Brain microvascular endothelial cell (primary cell): ENCODE measurements at places on chromosomes 12 and 14.

GRCh38 chr12:95918194-95918993 is 24.0 kb downstream of the CCDC38 start:
- DNase-seq = peak; percentile 53

GRCh38 chr14:61355892-61356325 is 34.5 kb downstream of the PRKCH start:
- peak; percentile 69 for DNase-seq

DNA sequence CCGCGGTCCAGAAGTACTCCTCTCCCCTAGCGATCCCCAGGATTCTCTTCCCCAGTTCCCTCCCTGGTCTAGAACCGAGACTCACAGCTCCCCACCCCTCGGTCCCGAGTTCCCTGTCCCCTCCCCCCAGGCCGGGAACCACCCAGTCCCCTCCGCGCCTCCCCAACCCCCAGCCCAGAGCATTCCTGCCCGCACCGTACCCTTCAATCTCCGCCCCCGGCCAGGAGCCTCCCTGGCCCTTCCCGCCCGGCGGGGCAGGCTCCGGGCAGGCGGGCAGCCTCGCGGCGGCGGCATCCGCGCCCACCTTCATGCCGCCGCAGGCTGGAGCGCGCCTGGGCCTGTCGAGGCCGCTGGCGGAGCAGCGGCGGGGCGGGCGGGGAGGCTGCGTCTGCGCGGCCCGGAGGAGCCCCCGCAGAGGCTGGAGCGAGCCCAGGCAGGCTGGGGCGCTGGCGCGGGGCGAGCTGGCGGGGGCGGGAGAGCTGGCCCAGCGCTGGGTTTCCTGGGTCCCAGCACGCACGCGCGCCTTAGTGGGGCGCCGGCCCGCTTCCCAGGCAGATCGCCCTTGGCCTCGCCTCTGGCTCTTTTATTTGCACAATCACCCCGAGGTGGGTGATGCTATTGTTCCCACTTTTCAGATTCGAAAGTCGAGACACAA is 22.2 kb upstream of the GPR132 start:
- peak; percentile 16 for DNase-seq

GRCh38 chr14:84874436-84874835 is 655.5 kb upstream of the FLRT2 start:
- no peak for DNase-seq

DNA sequence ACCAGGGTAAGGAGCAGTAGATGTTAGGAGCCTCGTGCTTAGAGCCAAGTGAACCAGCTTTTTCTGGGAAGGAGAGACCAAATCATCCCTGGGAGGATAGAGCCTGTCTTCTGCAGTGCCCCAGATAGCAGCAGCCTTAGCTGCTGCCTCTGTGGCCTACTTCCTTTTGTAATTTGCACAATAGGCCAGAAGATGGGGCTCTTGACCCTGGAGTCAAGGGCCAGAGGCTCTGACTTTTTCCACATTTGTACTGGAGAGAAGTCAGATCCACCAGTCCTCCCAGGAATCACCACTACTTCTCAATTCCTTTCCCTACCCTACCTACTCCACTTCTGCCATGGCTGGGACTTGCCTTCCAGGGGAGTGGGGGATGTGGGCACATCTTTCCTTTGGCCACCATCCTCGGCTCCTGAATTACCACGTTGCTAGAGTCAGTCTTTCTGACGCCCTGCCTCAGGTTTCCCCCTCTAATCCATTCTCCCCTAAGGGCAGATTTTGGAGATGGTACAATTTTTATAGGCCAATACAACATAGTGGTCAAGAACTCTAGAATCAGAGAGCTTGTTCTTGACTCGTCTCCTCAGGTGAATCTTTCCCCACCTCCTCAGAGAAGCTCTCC is 3.3 kb upstream of the SLC4A8 start:
- peak; percentile 45 for DNase-seq

- DNase-seq = no peak
Observed at GRCh38 chr14:75049731-75050201, 1.5 kb downstream of the MLH3 start.

DNA sequence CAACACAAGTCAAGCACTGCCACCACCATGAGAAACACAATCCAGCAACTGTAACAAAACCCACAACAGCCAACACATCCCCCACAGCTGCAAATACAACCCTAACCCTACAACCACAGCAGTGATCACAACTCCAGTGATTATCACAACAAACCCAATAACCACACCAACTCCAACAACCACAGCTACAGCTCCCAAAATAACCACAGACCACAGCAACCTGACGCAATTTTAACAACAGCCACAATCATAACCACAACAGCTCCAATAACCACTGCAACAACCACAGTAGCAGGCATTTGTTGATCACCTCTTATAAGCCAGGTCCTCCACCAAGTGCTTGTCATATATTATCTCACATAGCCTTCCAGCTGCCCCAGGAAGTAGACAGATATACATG is 42.2 kb upstream of the FAM181A start:
- no peak for DNase-seq

- no peak for DNase-seq
Observed at GRCh38 chr12:14689996-14690395, 6.4 kb downstream of the GUCY2C start.

DNA sequence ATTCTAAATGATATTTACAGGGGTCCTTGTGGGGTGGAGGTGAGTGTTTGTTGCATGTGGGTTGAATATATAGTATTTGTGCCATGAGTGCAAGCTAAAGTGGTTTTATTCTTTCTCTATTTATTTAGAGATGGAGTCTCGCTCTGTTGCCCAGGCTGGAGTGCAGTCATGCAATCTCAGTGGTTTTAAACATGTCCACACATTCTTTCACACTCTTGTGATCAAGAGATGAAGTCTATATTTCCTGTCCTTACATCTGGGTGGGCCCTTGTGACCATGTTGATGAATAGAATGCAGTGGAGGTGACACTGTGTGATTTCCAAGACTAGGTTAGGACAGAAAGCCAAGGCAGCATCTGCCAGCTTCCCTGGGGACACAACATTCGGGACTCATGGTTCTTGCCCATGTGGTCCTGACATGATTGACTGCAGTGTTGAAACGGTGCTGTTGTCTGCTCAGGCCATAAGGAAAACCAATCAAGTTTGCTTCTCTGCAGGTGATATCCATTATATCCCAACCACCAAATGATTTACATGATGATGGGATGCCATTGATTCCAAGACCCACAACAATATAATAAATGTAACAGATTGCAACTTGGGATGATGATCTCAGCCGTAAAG is 172.6 kb downstream of the SUDS3 start:
- no peak for DNase-seq

GRCh38 chr12:31591380-31591901 is 505 bp upstream of the DENND5B start:
- no peak for DNase-seq

GRCh38 chr12:69527506-69528272 is 57.5 kb downstream of the FRS2 start:
- DNase-seq = peak; percentile 60

DNA sequence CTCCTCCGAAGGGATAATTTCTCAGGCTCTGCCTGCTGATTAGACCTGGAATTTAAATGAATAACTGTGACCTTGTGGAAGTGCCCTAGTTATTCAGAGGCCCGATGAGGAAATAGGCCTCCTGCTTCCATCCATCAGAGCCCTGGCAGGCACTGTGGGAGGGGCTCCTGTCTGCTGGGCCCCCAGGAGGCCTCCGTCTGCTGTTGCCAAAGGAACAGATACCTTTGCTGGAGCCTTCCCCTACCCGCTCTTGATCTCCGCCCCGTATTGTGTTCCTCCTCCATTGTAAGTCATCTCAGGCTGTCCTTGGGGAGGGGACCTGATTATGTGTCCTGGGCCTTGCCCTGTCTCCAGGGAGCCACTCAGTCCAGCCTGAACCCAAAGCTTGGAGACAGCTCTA is 112.3 kb downstream of the NRXN3 start:
- no peak for DNase-seq

GRCh38 chr14:32469388-32470160 is 140.5 kb downstream of the AKAP6 start:
- no peak for DNase-seq

- no peak for DNase-seq
Observed at GRCh38 chr12:107973950-107974349, 155.1 kb upstream of the WSCD2 start.

- DNase-seq = no peak
Observed at GRCh38 chr12:800401-800800, 48.0 kb downstream of the WNK1 start.

GRCh38 chr14:54815515-54815914 is 87.1 kb downstream of the GCH1 start:
- no peak for DNase-seq

DNA sequence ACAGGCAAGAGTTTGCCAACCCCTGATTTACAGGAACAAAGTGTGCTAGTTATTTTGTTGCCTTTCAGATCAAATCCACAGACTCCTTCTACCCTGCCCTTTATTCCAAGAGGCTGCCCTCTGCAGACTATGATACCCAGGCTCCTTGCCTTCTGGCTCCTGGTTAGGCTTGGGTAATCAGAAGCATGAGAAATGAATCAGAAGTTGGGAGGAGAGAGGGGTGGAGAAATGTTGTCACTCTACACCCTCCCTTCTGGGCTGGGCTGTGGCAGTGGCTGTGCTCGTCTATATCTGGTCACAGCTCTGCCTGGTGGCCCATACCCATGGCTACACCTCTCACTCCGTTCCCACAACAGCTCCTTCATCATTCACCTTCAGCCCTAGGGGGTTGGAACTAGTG is 204.6 kb upstream of the PLXNC1 start:
- no peak for DNase-seq

DNA sequence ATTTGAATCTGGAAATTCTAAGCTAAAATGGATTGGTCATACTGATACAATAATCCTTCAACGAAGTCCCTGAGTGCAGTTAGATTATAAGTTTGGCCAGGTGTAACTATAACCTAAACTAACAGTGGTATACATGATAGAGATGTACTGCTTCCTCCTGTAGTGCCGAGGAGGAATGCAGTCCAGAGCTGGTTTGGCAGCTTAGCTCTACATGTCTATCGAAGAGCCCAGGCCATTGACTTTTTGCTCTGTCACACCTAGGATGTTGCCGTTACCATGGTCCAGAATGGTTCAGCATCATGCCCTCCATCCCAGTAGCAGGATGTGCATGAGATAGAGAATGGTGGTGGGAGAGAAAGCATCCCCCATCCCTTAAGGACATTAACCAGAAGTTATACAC is 318.1 kb downstream of the ZFP36L1 start:
- DNase-seq = no peak

GRCh38 chr12:10102322-10102721 is 3.5 kb upstream of the CLEC1A start:
- no peak for DNase-seq

- no peak for DNase-seq
Observed at GRCh38 chr14:88821378-88821777, 3.1 kb upstream of the TTC8 start.

DNA sequence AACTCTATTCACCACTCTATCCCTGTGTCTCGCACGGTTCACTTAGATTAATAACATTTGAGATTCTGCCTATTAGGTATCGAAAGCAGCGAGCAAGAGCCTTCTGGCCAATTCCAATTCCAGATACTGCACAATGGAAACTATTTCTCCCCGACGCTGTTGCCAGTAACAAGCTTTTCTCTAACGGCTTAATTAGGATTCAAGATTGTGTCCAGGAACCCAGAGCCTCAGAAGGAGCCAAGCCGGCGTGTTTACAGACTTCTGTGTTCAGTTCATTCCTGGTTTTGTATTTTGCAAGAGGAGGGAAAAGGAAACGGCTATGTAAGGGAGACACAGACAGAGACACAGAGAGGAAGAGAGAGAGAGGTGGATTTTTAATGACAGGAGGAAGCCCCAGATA is 185.6 kb downstream of the DICER1 start:
- DNase-seq = no peak

DNA sequence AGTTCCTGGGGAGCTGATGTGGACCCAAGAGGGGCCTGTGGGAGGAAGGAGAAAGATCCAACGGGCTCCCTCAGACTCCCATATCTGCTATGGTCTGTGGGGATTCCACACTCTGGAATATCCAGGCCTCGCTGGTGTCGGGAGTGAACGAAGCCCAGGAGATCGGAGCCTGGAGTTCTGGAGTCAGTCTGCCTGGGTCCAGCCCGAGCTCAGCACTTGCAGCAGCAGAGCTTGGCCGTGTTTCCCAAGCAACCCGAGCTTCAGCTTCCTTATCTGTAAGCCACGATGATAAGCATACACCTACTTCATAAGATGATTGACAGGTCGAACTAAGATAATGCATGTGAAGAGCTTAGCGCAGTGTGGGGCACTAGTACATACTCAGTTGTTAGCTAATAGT is 10.1 kb downstream of the LTBP2 start:
- DNase-seq = no peak

DNA sequence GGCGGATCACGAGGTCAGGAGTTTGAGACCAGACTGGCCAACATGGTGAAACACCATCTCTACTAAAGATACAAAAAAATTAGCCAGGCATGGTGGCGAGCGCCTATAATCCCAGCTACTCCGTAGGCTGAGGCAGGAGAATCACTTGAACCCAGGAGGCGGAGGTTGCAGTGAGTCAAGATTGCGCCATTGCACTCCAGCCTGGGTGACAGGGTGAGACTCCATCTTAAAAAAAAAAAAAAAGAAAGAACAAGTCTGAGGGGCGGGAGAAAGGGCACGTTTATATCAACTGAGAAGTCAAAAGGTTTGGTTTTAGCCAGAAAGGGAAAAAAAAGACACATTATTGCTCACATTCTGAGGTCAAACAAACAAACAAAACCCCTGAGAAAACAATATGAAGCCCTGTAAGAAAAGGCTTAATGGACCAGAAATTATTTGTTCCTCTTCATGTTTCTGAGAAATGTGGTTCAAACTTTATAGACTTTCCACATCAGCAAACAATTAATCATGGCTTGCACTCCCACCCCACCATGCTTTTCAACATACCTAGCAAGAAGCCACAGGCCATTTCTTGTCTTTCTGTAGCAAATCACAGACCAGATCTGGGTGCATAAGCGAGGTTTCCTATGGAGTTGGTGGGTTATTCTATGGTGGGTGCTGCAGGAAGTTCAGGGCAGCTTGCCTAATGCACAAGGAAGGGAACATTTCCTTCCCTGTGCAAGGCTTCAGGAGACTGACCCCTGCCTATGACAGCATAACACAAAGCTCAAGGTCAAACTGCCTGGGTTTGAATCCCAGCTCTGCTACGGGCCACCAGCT is 80.1 kb downstream of the SSPN start:
- peak; percentile 32 for DNase-seq

DNA sequence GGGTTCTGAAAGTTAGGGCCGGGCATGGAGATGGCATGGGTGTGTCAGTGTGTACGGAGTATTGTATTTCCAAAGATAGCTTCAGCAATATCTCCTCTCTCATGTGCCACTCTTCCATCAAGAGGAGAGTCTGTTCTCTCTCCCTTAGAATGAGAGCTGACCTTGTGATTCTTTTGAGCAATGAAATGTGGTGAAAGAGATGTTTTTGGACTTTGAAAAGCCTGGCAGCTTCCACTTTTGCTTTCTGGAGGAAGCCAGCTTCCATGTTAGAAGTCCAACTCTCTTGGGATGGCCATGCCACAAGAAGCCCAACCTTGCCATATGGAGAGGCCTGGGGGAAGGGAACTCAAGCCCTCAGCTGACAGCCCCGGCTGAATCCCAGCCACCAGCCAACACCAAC is 72.4 kb upstream of the GZMB start:
- DNase-seq = no peak

- no peak for DNase-seq
Observed at GRCh38 chr12:95126736-95127135, 53.3 kb upstream of the NR2C1 start.
